ENCODE measurements at places on chromosomes 4 and X.

GRCh38 chr4:139943277-139943676, 210.7 kb downstream of the MAML3 start:
- no peak overlapping the region for H3K4me3 ChIP-seq
- H3K4me1 ChIP-seq, result peaks cover 15% of the 10 kb centered on the region
- DNase-seq, result no peak
- no peaks in the 10 kb centered on the region for H3K27me3 ChIP-seq
- H3K36me3 ChIP-seq, result no peaks in the 10 kb centered on the region
- no peak overlapping the region for H3K27ac ChIP-seq

DNA sequence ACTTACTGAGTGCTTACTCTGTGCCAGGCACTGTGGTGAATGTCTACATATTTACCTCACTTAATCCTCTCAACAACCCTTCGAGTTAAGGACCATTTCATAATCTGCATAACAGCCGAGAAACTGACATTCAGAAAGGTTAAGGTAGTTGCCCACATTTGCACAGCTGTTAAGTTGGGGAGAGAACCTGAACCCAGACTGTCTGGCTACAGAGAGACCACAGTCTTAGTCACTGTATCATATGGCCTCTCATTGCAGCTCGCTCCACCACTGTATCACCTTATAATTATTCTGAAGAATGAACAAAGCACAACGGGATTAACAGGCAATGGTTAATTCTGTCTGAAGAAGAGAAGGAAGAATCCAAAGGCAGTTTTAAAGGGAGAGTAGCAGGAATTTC, 98.5 kb downstream of the ADGRA3 start:
- DNase-seq, result no peak
- H3K27me3 ChIP-seq, result no peaks in the 10 kb centered on the region
- no peak overlapping the region for H3K4me3 ChIP-seq
- peaks cover 7% of the 10 kb centered on the region for H3K4me1 ChIP-seq
- no peak overlapping the region for H3K27ac ChIP-seq

- H3K4me1 ChIP-seq, result peaks cover 18% of the 10 kb centered on the region
- peak overlapping the region; percentile 29 for H3K4me3 ChIP-seq
- H3K36me3 ChIP-seq, result no peaks in the 10 kb centered on the region
- H3K27me3 ChIP-seq, result peaks cover 3% of the 10 kb centered on the region
- H3K27ac ChIP-seq, result peak overlapping the region; percentile 62
- peak; percentile 7 for DNase-seq
Measured at GRCh38 chr4:103011378-103012025, 8.0 kb downstream of the SLC9B1 start.

DNA sequence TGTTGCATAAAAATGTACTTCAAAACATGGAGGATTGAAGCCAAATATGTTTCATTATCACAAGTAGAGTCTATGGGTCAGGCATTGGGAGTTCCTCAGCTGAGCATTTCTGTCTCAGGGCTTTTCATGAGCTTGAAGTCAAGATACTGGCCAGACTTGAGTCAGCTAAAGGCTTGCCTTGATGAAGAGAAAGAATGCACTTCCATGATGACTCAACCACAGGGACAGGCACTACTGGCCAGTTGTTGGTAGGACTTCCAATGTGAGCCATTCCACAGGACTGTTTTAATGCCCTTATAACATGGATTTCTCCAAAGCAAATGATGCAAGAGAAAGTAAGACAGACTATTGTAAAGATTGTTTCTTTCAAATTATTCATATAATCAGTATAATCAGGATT, 895.6 kb downstream of the RAB28 start:
- no peaks in the 10 kb centered on the region for H3K36me3 ChIP-seq
- no peaks in the 10 kb centered on the region for H3K4me1 ChIP-seq
- H3K27me3 ChIP-seq, result no peaks in the 10 kb centered on the region

GRCh38 chrX:35289952-35290351, 347.4 kb downstream of the FAM47B start:
- no peaks in the 10 kb centered on the region for H3K27me3 ChIP-seq
- no peak overlapping the region for H3K27ac ChIP-seq
- H3K4me1 ChIP-seq, result no peaks in the 10 kb centered on the region
- H3K4me3 ChIP-seq, result no peak overlapping the region
- H3K36me3 ChIP-seq, result no peaks in the 10 kb centered on the region

DNA sequence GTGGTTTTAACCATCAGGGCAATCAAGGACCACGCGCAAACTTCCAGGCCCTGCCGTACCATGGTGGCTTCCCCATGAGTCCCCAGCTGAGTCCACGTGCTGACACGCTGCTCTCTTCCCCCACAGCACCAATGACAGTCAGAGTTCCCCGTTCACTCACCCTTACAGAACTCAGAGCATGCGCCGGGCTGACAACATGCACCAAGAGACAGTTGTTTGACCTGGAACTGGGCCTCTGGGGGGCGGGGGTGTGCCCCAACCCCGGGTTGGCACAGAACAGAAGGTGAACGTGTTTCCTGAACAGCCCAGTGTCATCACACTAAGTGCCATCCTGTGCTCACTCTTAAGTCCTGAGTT, 29.4 kb downstream of the IRF2 start:
- no peak for DNase-seq

DNA sequence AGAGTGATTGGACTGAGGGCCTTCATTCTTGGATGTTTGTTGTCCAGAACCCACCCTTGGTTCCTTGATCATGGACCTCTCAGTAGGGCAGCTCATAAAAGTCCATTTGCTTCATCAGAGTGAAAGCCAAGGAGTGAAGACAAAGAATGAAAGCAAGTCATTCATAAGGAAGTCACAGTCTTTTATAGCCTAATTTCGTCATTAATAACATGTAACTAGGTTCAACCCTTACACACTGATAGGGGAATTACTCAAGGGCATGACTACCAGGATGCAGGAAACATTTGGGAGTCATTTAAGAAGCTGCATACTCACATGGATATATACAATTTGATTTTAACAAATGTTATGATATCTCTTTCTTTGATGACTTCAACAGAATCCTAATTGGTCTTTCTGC, 95.2 kb downstream of the RPA4 start:
- no peaks in the 10 kb centered on the region for H3K27me3 ChIP-seq

DNA sequence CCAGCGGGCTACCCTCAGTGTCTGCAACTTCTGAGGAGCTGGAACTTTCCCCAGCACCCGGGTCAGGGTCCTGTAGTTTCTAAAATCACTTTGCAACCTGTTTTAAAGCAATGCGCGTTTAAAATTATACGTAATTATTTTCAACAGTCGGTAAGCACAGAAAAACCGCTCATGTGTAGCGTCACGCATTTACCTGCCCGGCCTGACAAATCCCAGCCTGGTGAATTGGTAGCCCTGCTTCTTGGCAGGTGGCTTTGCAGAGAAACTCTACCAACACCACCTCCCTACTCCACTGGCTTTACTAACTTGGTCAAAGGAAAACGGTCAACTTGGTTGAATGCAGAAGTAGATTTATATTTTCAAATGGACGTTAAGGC, 640 bp downstream of the BANK1 start:
- DNase-seq, result no peak
- peak overlapping the region; percentile 82 for H3K4me3 ChIP-seq

DNA sequence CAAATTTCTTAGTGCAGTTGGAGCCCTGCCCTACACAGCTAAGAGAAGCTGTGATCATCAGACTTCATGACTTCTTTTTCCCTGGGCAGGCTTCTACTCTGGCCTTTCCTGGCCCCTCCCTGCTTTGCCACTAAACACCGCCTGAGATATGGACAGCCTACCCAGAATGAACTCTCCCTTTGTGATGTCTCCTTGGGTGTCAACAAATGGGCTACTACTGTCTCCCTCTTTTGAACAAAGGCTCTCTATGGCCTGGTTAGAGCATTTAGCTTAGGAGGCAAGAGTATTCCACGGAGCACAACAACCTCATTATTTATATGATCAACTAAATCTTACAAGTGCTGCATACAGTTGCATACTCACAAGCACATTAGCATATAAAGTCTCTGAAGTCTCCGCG, 127.6 kb upstream of the HCCS start:
- no peaks in the 10 kb centered on the region for H3K27me3 ChIP-seq
- H3K4me1 ChIP-seq, result peaks cover 18% of the 10 kb centered on the region
- no peak overlapping the region for H3K27ac ChIP-seq
- H3K4me3 ChIP-seq, result no peak overlapping the region
- no peak for DNase-seq
- no peaks in the 10 kb centered on the region for H3K36me3 ChIP-seq

GRCh38 chrX:124275182-124275894, 57.1 kb upstream of the TEX13D start:
- peaks cover 2% of the 10 kb centered on the region for H3K4me1 ChIP-seq
- no peaks in the 10 kb centered on the region for H3K36me3 ChIP-seq
- H3K4me3 ChIP-seq, result no peak overlapping the region
- H3K27ac ChIP-seq, result no peak overlapping the region
- DNase-seq, result no peak

GRCh38 chr4:22237846-22238494, 277.9 kb downstream of the ADGRA3 start:
- no peaks in the 10 kb centered on the region for H3K4me1 ChIP-seq
- DNase-seq, result no peak
- no peak overlapping the region for H3K27ac ChIP-seq

- H3K4me1 ChIP-seq, result no peaks in the 10 kb centered on the region
- no peak overlapping the region for H3K27ac ChIP-seq
- peaks cover 6% of the 10 kb centered on the region for H3K27me3 ChIP-seq
Measured at GRCh38 chr4:163556177-163556576, 61.7 kb downstream of the TMA16 start.

GRCh38 chr4:84028340-84028739, 470.8 kb downstream of the NKX6-1 start:
- no peak overlapping the region for H3K27ac ChIP-seq
- no peak overlapping the region for H3K4me3 ChIP-seq
- no peak for DNase-seq
- peaks cover 1% of the 10 kb centered on the region for H3K27me3 ChIP-seq

- DNase-seq, result peak; percentile 20
- no peaks in the 10 kb centered on the region for H3K27me3 ChIP-seq
- peak within 1 kb of the TSS; percentile 93 for H3K27ac ChIP-seq
- peaks cover 4% of the 10 kb centered on the region for H3K36me3 ChIP-seq
- H3K4me3 ChIP-seq, result peak within 1 kb of the TSS; percentile 96
Measured at GRCh38 chrX:155612312-155613224, at the start of gene TMLHE. TSS of gene TMLHE (minus strand) at chrX:155612952. CDS start at chrX:155545276, 67,676 bp downstream.

GRCh38 chr4:1756893-1757779, 35.8 kb downstream of the TACC3 start:
- H3K4me3 ChIP-seq, result no peak overlapping the region
- peaks cover 1% of the 10 kb centered on the region for H3K27me3 ChIP-seq
- no peaks in the 10 kb centered on the region for H3K36me3 ChIP-seq

GRCh38 chr4:45186249-45186648, 459.9 kb upstream of the GNPDA2 start:
- H3K4me1 ChIP-seq, result no peaks in the 10 kb centered on the region
- DNase-seq, result no peak
- H3K27me3 ChIP-seq, result no peaks in the 10 kb centered on the region
- no peak overlapping the region for H3K4me3 ChIP-seq
- no peak overlapping the region for H3K27ac ChIP-seq

GRCh38 chr4:122249357-122249756, 97.2 kb downstream of the BLTP1 start:
- H3K27me3 ChIP-seq, result no peaks in the 10 kb centered on the region
- no peaks in the 10 kb centered on the region for H3K36me3 ChIP-seq
- no peaks in the 10 kb centered on the region for H3K4me1 ChIP-seq
- H3K27ac ChIP-seq, result no peak overlapping the region

DNA sequence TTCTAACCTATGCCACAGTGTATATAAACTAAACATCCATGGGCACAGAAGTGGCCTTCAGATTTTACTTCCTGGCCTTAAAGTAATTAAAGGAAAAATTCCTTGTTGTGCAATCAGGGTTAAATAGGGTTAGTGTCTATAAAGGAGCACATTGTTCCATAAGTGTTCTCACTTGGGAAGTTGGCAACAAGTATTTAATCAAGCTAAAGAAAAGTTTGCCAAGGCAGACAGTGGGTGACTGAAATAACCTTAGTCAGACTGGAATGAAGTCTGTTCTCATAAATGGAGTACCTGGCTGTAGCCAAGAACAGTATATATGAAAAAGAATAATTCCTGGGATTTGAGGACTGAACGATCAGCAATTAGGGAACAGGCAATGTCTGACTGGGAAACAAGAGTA, 213.6 kb downstream of the HTR2C start:
- H3K27me3 ChIP-seq, result no peaks in the 10 kb centered on the region
- no peak overlapping the region for H3K4me3 ChIP-seq
- no peak for DNase-seq
- H3K36me3 ChIP-seq, result no peaks in the 10 kb centered on the region
- no peak overlapping the region for H3K27ac ChIP-seq

- no peaks in the 10 kb centered on the region for H3K27me3 ChIP-seq
- H3K4me3 ChIP-seq, result no peak overlapping the region
- no peak overlapping the region for H3K27ac ChIP-seq
- no peaks in the 10 kb centered on the region for H3K36me3 ChIP-seq
- no peak for DNase-seq
Measured at GRCh38 chrX:111410590-111411078, 1.4 kb downstream of the DCX start.

- no peak for DNase-seq
- H3K4me3 ChIP-seq, result no peak overlapping the region
- peaks cover 34% of the 10 kb centered on the region for H3K4me1 ChIP-seq
- H3K36me3 ChIP-seq, result no peaks in the 10 kb centered on the region
- no peaks in the 10 kb centered on the region for H3K27me3 ChIP-seq
Measured at GRCh38 chr4:66568001-66568400, 897.7 kb upstream of the EPHA5 start.

DNA sequence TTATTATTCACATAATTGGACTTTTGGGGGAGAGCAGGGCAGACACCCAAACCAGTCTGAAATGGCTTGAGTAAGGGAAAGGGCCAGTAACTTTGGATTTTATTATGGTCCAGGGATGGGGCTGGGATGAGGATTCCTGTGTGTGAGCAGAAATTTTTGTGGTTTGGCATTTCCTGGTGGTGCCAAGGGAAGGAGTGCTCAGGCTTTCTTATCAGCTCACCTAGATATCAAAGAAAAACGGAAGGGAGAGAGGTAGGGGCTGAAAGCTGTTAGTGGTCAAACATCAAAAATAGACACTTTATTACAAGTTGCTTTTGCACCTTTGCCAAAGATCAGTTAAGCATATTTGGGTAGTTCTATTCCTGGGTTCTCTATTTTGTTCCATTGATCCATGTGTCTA, 128.5 kb upstream of the DIPK2B start:
- H3K27ac ChIP-seq, result peak overlapping the region; percentile 40
- no peak for DNase-seq
- no peaks in the 10 kb centered on the region for H3K27me3 ChIP-seq
- no peak overlapping the region for H3K4me3 ChIP-seq
- H3K36me3 ChIP-seq, result peaks cover 13% of the 10 kb centered on the region
- H3K4me1 ChIP-seq, result peaks cover 29% of the 10 kb centered on the region

GRCh38 chr4:6250235-6250983, 19.2 kb upstream of the WFS1 start:
- peaks cover 18% of the 10 kb centered on the region for H3K27me3 ChIP-seq
- no peaks in the 10 kb centered on the region for H3K36me3 ChIP-seq
- DNase-seq, result peak; percentile 69
- no peaks in the 10 kb centered on the region for H3K4me1 ChIP-seq
- H3K27ac ChIP-seq, result no peak overlapping the region

- peak; percentile 46 for DNase-seq
- H3K4me1 ChIP-seq, result peaks cover 10% of the 10 kb centered on the region
- no peak overlapping the region for H3K27ac ChIP-seq
- H3K27me3 ChIP-seq, result peaks cover 5% of the 10 kb centered on the region
- no peaks in the 10 kb centered on the region for H3K36me3 ChIP-seq
- no peak overlapping the region for H3K4me3 ChIP-seq
Measured at GRCh38 chr4:109803924-109804571, 2.2 kb upstream of the CFI start.

All from HFFc6 (cell line).